Cardiac muscle cell (in vitro differentiated cells and primary cell): ENCODE measurements at places on chromosomes 1 and 21. TPM values are rescaled to one million over a fixed set of nuclear protein-coding genes. Genes with fewer than 3 reads are reported as not detected.

The THEM5 gene
- not detected in 2 replicates for polyA plus RNA-seq

GRCh38 chr1:208888376-208888775, 644.2 kb upstream of the PLXNA2 start:
- H3K36me3 ChIP-seq, result no peaks in the 10 kb centered on the region
- H3K4me3 ChIP-seq, result no peak overlapping the region
- no peaks in the 10 kb centered on the region for H3K27me3 ChIP-seq
- H3K4me1 ChIP-seq, result no peaks in the 10 kb centered on the region
- DNase-seq, result no peak
- H3K27ac ChIP-seq, result no peak overlapping the region

GRCh38 chr1:15101801-15102200, 51.7 kb upstream of the TMEM51 start:
- peaks cover 8% of the 10 kb centered on the region for H3K27me3 ChIP-seq
- DNase-seq, result no peak
- no peak overlapping the region for H3K27ac ChIP-seq
- H3K4me3 ChIP-seq, result no peak overlapping the region
- no peaks in the 10 kb centered on the region for H3K36me3 ChIP-seq

DNA sequence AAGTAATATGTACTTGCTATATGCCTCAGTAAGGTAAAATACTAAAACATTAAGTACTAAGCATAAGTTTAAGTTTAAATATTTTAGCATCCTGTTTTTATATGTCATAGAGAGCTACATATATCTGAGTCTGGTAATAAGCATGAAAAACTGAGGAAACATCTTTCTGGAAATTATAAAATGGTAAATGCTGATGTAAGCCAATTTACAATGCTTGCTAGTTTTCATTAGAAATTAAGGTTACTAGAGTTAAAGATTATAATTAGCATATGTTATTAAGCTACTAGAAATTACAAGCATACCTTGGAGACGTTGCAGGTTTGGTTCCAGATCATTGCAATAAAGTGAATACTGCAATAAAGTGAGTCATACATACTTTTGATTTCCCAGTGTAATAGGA, 477.0 kb upstream of the LRRC7 start:
- H3K4me1 ChIP-seq, result no peaks in the 10 kb centered on the region
- H3K27me3 ChIP-seq, result no peaks in the 10 kb centered on the region
- DNase-seq, result no peak
- no peaks in the 10 kb centered on the region for H3K36me3 ChIP-seq

The RBP7 gene
- 2.3 and 4.3 TPM in 2 replicates for polyA plus RNA-seq
